ENCODE measurements at places on chromosomes 3 and 15.

DNA sequence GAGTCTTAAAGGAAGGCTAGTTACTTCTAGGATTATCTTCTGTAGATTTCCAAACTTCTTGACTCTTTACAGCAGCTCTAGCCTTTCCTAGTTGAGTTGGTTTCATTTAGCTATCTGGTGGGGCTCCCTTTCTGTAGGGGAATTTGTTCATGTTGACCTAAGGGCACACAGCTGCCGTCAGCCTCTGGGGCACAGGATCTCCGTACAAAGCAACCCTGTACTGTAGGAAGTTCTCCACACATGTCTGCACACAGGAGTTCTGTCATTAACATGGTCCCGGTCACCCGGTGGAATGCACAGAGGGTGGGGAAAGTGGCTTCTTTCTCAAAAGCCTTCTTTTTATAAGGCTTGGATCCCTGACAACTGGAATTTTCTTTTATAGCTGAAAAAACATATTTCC lies 88.7 kb upstream of the TNIK start:
- no peak for DNase-seq

- DNase-seq, result no peak
Observed at GRCh38 chr3:73497646-73498406, 126.9 kb downstream of the PDZRN3 start.

DNA sequence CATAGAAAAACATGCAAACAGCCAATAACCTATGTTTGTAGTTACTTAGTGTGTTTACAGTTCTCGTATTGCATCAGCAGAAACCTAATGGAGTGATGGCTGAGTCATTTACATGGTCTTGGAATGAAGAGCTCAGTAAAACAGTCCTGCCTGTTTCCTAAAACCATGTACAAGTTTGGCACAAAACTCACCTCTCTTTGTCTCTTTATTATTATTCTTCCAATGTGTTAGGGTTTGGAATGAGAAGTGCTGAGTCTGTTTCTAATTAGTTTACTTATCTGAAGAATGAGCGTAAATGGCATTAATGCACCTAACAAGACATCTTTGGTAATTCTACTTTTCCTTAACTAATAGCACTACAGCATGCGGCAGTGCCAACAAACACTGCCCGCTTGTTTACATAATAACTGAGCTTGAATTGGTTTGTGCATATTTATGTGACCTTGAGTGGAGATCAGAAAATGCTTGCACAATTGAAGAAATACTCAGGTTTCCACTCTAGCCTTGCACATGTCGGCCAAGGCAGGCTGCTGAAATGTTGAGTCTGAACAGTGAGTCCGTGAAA lies 385.4 kb upstream of the SEMA6D start:
- DNase-seq, result no peak

DNA sequence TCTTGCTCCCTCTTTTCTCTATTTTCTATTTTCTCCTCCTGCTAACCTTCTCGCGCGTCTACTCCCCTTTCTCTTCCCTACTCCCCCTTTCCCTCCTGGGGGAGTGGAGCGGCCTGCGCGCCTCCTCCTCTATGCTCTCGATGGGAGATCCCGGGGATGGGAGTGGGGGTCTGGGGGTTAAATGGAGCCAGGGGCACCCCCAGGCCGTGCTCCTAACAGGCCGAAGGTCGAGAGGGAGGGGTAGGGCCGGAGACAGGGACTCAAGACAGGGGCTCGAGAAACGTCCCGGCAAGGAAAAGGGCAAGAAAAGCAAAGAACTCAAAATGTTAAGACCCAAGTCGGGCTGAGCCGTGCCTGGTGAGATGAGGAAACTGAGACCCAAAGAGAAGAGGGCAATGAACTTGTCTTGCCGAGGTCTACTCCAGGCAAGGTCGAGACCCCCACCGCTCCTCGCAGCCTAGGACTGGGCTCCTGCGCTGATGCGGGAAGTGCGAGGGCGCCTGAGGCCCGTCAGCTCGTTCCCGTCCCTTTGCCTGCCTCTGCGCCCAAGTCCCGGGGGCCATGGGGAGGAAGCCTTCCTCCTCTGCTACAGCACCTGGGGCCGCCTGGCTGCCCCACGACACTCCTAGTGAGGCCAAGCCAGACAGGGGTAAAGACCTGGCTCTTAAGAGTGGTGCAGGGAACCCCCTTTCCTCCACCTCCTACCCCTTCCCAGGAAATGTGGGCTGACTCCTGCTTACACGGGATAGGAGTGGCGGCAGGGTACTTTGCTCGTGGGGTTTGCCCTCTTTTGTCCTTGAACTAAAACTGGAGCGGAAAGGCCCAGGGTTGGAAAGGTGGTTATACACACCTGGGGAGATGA lies 770 bp upstream of the MEGF11 start:
- DNase-seq, result no peak

- DNase-seq, result no peak
Observed at GRCh38 chr3:15815696-15816095, 17.9 kb upstream of the ANKRD28 start.
